Uterus (tissue), 4 donors: ENCODE measurements at places on chromosomes 6 and 20. TPM values are rescaled to one million over a fixed set of nuclear protein-coding genes. Genes with fewer than 3 reads are reported as not detected.

GRCh38 chr20:47466213-47466612 lies 35.5 kb upstream of the NCOA3 start:
- DNase-seq, result no peak

The DEFB132 gene
- total RNA-seq, result not detected

GRCh38 chr6:123418071-123418470 lies 218.7 kb downstream of the TRDN start:
- DNase-seq, result no peak

The RIMS4 gene
- 0.59 TPM for total RNA-seq

The SLC22A2 gene
- not detected for total RNA-seq

DNA sequence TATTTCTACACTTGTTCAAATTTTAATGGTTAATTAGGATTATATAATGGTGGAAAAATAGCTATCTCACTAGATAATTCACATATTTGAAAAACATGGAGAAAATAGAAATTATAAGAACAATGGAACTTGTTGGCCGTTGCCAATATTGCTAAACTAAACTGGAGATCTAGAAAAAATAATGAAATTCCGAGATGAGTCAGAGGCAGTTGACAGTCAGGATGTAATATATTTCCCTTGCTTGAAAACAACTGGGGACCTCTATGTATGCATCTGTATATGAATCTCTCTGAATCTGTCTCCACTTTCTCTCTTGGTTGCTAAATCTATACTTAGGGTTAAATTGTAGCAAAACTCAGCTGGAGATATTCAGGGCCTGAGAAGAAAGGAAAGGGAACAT lies 1108.2 kb upstream of the GJE1 start:
- no peak for DNase-seq

GRCh38 chr6:109393886-109394281 lies 11.6 kb upstream of the CD164 start:
- no peak for DNase-seq

DNA sequence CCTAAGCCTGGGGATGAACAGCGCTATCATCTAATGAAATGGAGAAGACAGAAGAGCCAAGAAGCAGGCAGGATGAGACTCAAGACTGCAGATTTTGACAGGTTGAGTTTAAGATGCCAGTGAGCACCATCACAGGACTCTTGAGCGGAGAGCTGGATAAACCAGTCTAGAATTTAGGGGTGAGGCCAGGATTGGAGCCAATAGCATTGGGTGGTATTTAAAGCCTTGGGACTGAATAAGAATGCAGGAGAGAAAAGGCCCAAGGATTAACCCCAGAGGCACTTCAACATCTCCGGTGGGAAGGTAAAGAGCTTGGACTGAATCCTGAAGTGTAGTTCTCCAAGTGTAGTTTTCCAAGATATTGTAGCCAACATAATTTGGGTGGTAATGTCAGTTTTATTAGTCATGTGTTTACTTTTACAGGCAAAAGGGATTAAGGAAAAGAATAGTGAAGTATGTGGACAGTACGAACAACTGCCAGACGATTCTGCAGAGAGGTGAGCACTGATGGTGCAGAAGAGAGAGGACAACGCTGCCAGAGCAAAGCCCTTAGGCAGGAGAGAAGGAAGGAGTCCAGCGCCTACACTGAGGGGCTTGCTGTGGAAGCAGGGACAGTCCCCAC lies 85.2 kb downstream of the DTNBP1 start:
- no peak for DNase-seq

The TINAG gene
- total RNA-seq, result not detected

GRCh38 chr6:105097288-105097687 lies 82.5 kb downstream of the POPDC3 start:
- DNase-seq, result no peak

The ID1 gene
- 534 TPM for total RNA-seq

GRCh38 chr6:100217225-100218012 lies 223.4 kb upstream of the MCHR2 start:
- DNase-seq, result no peak

The CAGE1 gene
- total RNA-seq, result 0.28 TPM

The WFDC12 gene
- total RNA-seq, result not detected

DNA sequence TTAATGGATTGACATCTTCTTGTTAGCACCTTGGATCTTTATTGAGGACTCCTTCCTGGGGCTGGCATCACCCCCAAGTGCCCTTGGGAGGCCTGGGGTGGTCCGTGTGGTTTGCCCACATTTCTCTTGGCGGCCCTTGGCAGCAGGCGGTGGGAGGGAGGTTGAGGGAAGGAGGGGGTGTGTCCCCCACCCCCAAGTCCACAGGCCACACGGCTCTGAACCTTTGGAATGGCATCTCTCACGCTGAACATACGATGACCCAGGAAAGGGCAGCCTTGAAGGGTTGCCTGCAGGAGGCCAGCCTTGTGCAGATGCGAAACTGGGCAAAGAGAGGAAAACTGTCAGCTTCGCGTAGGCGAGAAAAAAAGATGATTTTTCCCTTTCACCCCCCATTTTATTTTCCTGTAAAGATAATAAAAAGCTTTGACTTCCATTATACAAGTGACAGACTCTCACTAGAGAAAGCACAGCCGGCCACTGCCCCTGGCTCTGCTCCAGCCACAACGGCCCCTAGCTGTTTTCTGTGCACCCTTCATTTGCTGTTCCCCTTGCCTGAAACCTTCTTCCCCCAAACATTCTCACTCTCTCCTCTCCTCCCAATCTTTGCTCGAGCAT lies 56.2 kb downstream of the SLC2A10 start:
- no peak for DNase-seq

DNA sequence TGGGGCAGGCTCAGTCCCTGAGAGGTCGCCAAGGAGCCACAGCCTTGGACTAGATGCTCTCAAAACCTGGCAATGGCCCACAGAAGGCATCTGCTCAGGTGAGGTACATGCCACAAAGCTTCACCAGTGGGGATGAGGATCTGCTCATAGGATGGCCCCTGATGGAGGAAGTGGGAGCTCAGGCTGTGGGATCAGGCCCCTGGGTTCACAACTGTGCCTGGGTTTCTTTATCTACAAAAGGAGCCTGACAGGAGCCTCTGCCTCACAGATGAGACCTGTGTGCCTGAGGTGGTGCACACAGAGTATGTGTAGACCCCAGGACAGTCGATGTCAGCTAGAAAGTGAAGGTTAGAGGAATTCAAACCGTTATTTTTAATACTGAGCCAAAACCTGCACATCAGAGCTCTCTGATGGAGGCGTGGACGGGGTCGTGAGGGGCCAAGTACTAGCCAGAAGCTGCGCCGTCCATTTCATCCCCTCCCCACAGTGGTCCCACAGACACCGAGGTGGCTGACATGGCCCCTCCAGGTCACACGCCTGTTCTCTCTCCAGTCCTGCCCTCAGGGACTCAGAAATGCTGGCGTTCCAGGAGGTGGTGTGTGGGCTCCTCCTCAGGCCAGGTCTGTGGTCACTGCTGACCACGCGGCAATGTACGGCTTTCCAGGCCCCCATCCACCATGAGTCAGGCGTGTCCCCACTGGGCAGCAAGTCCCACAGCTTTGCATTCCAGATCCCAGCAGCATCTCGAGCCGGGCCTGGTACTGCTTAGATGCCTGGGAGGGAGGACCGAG lies 33.3 kb downstream of the NTSR1 start:
- DNase-seq, result no peak

DNA sequence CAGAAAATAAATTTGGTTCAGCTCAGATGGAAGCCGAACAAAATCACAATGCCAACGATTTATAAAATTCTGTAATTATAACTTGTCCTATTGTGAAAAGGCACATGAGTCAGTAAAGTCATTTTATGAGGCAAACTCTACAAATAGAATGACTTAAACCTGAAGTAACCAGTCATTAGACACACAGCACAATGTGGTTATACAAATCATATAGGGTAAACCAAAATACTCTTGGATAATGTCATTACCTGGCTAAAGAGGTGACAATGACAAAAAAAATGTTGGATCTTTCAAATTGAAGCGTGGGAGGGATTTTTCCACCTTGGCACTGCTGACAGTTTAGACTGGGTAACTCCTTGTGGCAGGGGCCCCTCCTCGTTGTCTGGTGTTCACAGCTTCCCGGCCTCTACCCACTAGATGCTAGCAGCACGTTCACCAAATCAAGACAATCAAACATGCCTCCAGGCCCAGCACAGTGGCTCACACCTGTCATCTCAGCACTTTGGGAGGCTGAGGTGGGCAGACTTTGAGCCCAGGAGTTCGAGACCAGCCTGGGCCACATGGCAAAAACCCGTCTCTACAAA lies 5.0 kb downstream of the ANKRD60 start:
- no peak for DNase-seq

The GINS1 gene
- total RNA-seq, result not detected

- no peak for DNase-seq
These were observed 110.3 kb upstream of the ENPP5 start for GRCh38 chr6:46281110-46281509.

DNA sequence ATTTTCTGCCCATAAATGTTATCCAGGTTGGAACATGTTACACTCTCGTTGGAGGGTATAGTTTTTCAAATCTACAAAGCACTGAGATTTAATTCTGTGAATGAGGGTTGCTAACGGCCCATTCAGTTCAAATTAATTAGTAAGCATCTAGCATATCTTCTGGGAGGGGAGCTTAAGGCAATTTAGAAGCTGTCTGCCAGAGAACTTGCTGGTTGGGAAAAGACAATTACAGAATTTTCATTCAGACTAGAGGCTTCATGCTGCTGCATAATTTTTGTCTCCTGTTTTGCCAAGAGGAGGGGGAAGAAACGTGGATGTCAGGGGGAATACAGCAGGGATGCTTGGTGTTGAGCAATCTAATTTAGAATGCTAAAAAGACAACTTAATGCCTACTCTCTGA lies 268.3 kb upstream of the FAM83B start:
- DNase-seq, result no peak

GRCh38 chr6:165186441-165187205 lies 122.8 kb downstream of the C6orf118 start:
- no peak for DNase-seq

The R3HDML gene
- not detected for total RNA-seq

The SLC13A3 gene
- total RNA-seq, result 4.2 TPM

- no peak for DNase-seq
These were observed 33.3 kb downstream of the HMGN3 start for GRCh38 chr6:79201143-79201542.

The BTBD3 gene
- total RNA-seq, result 42.4 TPM

The KHDC1L gene
- not detected for total RNA-seq

DNA sequence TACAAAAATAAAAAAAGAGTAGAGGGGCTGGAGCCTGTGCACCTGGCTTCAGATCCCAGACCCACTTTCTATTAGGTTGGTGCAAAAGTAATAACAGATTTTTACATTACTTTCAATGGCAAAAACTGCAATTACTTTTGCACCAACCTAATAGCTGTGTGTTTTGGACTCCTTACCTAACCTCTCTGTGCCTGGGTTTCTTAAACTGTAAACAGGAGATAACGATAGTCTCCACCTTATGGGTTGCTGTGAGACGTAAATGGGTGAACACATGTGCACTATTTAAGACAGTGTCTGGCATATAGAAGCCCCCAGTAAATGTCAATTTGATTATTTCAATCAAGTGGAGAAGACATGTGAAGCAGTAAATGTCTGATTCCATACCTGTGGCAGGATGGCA lies 89.7 kb downstream of the TFAP2C start:
- no peak for DNase-seq

GRCh38 chr6:149052350-149053106 lies 265.0 kb upstream of the TAB2 start:
- DNase-seq, result no peak

- no peak for DNase-seq
These were observed 326.1 kb downstream of the PRL start for GRCh38 chr6:21970569-21971300.

DNA sequence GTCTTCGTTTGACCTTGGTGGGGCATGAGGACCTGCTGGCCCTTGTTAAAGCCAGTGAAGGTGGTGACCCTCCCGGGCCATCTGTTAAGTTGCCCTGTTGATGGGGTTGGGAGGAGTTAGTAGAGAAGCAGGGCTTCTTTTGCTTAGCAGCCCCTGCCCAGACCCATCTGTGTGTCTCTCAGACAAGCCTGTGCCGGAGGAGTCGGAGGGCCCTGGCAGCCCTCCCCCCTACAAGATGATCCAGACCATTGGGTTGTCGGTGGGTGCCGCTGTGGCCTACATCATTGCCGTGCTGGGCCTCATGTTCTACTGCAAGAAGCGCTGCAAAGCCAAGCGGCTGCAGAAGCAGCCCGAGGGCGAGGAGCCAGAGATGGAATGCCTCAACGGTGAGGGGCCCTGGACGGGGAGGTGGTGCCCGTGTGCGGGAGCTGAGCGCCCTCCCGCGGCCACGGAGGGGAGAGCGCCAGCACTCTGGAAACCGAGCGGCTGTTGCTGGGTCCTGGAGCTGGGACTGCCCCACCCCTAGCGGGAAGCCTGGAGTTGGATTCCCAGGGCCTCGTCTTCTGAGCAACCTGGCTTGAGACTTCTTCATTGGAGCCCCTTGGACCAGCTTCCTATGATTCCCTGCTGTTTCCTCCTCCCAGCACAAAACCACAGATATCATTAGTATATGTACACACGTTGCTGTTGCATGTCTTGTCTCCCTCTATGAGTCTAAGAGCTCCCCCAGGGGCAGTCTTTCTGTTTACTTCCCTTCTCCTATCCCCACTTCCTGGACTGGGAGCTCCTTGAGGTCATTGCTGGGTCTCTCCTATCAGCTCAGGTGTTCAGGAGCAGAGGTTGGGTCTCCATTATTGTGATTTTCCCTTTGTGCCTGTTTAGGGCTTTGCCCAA lies 27.6 kb upstream of the SRF start:
- DNase-seq, result peak; percentile 94

DNA sequence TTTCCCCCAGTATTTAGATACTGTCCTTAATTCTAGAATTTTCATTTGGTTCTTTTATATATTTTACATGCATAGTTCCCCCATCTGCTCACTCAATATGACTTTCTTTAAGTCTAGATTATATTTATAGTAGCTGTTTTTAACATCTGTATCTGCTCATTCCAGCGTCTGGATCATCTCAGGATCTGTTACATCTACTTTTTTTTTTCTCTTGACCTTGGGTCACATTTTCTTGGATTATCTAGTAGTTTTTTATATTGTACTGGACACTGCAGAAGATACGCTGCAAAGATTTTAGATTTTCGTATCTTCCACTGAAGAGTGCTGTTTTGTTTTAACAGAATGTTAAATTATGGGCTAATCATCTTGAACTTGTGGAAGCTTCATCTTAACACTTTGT lies 20.7 kb downstream of the RAB22A start:
- DNase-seq, result no peak

The ENPP1 gene
- 26.5 TPM for total RNA-seq

DNA sequence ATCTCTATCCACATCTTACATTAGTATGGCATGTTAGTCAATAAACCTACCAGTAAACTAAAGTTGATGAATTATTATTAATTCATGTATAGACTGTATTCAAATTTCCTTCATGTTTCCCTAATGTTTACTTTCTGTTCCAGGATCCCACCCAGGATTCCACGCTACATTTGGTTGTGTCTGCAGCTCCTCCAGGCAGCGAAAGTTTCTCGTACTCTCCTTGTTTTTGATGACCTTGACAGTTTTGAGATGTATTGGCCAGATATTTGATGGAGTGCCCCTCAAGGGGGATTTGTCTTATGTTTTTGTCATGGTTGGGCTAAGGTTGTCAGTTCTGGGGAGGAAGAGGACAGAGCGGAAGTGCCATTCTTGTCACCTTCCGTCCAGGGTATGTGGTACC lies 445.2 kb upstream of the CDH4 start:
- DNase-seq, result no peak

- peak; percentile 87 for DNase-seq
These were observed 2.5 kb downstream of the RSPO3 start for GRCh38 chr6:127120787-127121636.
